Foreskin keratinocyte (primary cell): ENCODE measurements at places on chromosomes 6 and 20. TPM values are rescaled to one million over a fixed set of nuclear protein-coding genes. Genes with fewer than 3 reads are reported as not detected.

ERVFRD-1 gene
- not detected in 2 replicates for total RNA-seq

TRIM10 gene
- total RNA-seq = not detected in 2 replicates

HTR1B gene
- total RNA-seq = 1.4 and 1.6 TPM in 2 replicates

EDN3 gene
- total RNA-seq = not detected in 2 replicates

DUSP15 gene
- total RNA-seq = not detected in 2 replicates

NNAT gene
- 0.54 and 0.88 TPM in 2 replicates for total RNA-seq

PNLDC1 gene
- total RNA-seq = 0.07 and 0.75 TPM in 2 replicates

TSBP1 gene
- not detected in 2 replicates for total RNA-seq

CD93 gene
- total RNA-seq = not detected in 2 replicates

C6orf132 gene
- total RNA-seq = 21.3 and 22.1 TPM in 2 replicates

SOX12 gene
- total RNA-seq = 4.7 and 5.1 TPM in 2 replicates

CSTF1 gene
- total RNA-seq = 39.8 and 40.2 TPM in 2 replicates

MRS2 gene
- total RNA-seq = 22.7 and 30.3 TPM in 2 replicates

XKR7 gene
- not detected in 2 replicates for total RNA-seq

- no peak for DNase-seq
These were observed 11.8 kb downstream of the COL9A3 start for GRCh38 chr20:62828511-62829230.

GRCh38 chr6:38432479-38432878 lies 207.2 kb downstream of the BTBD9 start:
- DNase-seq = peak; percentile 33

DNA sequence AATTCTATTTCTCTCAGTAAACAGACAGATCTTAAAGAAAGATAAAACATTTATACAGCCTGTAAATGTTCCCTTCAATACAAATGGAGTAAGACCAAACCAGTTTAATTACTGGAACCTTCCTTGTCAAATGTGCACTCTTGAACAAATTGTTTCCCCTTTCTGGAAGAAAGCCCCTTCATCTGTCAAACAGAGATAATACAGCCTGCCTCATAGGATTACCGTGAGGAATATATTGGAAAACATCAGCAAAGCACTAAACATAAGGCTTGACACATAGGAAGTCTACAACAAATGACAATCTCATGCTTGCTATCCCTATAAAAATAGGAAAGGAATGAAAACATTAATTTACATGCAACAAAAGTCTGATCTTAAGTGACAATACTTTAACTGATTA lies 173.8 kb downstream of the PTPRK start:
- DNase-seq = no peak

GRCh38 chr20:62819494-62820174 lies 2.8 kb downstream of the COL9A3 start:
- DNase-seq = no peak

- DNase-seq = no peak
These were observed 12.4 kb upstream of the MYLK2 start for GRCh38 chr20:31806564-31807355.

GRCh38 chr20:61954276-61955021 lies 111.2 kb downstream of the TAF4 start:
- no peak for DNase-seq

DNA sequence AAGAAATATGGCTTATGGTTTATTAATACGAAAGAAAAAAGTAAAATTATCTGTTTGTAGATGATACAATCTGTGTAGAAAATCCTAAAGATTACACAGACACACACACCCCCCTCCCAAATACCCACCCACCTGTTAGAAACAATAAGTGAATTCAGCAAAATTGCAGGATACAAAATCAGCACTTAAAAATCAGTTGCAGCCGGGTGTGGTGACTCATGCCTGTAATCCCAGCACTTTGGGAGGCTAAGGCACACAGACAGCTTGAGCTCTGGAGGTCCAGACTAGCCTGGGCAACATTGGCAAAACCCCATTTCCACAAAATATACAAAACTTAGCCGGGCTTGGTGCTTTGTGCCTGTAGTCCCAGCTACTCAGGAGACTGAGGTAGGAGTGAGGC lies 42.3 kb downstream of the NINL start:
- peak; percentile 30 for DNase-seq

DNA sequence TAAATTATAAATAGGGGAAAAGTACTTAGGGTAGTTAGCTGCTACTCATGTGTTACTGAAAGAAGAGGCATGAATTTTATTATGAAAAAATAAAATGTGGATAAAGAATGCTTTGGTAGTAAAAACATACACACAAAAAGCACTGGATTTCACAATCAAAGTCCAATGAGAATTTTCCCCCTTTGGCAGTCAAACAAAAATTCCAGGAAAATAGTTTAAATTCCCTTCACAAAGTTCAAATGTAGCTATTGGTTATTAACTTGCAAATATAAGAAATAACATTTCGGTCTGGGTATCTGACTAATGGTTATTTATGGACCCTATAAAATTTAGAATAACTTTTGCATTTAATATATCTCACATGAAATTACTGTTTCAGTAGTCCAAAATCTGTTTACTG lies 210.4 kb downstream of the FOXC1 start:
- no peak for DNase-seq

DNA sequence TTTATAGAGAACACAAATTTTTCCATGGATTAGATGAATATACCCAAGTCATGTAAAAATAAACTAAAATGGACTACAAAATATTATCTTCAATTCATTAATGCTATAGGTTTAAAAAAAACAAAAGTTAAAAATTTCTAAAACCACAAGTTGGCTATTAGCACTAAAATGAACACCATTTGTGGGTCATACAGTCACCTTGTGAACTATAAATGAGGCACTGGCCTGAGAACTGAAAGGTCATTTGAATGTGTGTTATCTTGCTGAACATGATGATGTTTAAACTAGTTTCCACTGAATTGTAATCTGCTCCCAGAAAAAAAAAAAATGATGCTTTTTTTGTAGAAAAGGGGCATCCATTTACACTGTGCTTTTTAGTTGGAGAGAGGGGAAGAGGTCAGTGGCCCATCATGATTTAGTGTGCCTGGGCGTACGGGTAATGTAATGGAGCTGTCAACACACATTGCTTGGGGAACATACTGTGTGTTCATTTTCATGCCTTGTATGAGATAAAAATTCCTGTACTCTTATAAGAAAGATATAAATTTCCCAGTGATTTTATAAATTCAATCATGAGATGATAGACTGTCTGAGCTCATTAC lies 96.6 kb upstream of the FKBP1C start:
- no peak for DNase-seq

DNA sequence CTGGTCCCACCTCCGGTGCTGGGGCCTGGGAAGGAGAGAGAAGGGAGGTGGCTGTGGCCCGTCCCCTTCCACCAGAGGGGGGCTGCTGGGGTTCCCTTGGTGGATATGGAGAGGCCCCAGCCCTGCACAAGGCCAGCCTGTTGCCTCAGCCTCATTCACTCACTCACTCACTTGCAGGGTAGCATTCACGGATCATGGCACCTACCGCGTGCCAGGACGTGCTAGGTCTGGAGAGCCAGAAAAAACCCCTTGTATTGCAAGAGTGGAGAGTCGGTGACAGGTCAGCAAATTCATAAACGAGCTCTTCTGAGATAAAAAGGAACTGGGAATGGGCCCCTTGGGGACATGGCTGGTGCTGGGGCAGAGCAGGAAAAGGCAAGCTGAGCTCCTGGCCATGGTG lies 6.4 kb upstream of the ZBTB46 start:
- DNase-seq = no peak

- DNase-seq = peak; percentile 90
These were observed 49.9 kb upstream of the BMP5 start for GRCh38 chr6:55925292-55925691.

DNA sequence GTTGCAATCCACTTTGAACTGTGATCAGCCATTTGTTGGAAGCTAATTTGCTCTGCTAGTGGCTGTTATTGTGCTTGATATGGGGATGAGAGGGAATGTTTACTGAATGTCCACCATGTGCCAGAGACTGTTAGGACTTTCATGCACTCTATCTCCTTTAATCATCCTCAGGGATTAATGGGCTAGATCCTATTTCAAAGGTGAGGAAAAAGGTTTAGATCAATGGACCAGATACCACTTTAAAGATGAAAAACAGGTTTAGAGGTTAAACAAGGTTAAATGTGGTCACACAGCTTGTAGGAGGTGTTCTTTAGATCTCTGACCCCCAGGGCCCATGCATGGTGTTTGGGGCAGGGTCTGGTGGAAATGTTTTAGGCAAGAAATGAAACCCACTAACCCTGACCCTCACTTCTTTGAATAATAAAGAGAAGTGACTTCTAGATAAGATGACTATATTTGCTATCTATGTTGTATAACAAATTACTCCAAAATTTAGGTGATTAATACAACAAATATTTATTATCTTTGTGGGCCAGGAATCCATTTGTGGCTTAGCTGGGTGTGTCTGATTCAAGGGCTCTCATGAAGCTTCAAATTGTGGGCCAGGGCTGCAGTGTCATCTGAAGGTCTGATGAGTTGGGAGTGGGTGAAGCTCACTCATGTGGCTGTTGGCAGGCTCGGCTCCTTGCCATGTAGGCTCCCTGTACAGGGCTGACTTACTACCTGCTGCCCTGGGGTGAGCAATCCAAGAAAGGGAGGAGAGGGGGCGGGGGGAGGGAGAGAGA lies 127.8 kb upstream of the FOXA2 start:
- peak; percentile 41 for DNase-seq

- DNase-seq = peak; percentile 68
These were observed 999 bp upstream of the EHMT2 start for GRCh38 chr6:31898383-31899011.

DNA sequence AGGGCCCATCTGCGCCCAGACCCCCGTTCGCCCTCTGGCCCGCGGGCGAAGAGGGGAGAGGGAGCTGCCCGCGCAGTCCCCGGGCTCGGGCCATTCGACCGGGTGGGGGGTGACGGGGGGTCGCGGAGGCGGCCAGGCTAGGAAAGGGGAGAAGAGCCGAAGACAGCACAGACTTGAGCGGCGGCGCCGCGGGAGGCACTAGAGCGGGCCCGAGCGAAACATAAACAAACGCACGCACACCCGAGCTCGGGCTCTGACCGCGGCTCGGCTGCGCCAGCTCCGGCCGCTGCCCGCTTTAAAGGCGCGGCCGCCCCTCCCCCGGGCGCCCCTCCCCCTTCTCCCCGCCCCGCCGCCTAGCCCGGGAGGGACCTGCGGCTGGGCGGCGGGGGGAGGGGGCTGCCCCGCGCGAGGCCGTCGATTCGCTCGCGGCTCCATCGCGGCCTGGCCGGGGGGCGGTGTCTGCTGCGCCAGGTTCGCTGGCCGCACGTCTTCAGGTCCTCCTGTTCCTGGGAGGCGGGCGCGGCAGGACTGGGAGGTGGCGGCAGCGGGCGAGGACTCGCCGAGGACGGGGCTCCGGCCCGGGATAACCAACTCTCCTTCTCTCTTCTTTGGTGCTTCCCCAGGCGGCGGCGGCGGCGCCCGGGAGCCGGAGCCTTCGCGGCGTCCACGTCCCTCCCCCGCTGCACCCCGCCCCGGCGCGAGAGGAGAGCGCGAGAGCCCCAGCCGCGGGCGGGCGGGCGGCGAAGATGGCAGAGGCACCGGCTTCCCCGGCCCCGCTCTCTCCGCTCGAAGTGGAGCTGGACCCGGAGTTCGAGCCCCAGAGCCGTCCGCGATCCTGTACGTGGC lies at the start of gene FOXO3:
Gene FOXO3 (plus strand): TSS at position 455 of the 846 bp plus-strand sequence. CDS start 292 bp downstream, at position 747.
- no peak for DNase-seq

DNA sequence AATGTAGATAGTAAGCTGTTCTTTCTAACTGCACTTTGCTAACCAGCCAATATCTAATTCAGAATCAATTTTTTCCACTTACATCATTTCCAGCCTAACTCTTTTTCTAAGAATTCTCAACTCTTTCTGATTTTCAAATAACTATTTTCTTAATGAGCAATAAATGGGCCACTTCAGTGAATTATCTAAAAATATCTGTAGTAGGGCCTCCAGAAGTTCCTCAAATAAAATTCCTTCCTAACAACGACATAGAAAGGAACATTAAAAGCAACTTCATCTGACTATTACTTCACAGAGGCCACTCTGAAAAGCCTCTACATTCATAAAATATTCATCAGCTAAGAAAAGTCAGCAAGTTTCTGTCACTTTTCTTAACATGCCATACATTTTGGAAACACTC lies 4.8 kb downstream of the COL12A1 start:
- DNase-seq = no peak

DNA sequence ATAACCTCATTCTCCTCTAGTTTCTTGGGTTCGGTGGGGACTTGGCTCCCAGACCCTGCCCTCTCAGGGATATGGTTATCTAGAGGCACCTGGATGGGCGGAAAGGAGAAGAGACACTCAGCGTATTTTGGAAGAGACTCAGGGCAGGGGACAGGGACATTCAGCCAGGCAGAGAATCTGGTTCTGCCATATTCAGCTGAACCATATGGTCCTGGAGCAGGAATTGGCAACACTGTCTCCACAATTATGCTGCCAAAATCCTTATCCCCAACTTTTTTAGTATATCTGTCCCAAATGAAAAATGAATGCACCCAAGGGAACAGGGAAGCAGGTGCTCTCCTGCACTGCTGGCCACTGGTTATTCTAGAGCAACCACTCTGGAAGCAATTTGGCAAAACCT lies 17.7 kb downstream of the SDC4 start:
- no peak for DNase-seq

- no peak for DNase-seq
These were observed 40.5 kb upstream of the MPC1 start for GRCh38 chr6:166423051-166423745.

DNA sequence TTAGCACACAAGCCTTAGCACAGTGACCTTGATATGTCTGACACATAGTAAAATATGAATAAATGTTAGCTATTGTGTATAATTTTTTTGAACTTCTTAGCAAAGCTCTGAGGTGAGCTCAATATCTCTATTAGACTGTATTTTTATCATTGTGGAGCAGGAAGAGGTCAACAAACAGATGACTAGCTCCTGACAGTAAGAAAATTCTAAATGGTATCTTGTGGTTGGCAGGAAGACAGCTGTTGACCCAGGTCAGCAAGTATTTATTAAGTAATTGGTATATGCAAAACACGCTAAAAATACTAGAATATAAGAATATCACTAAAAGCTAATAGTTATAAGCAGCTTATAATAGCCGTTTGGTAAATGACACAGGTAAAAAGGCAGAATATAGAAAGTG lies 77.5 kb upstream of the MARCKS start:
- DNase-seq = no peak

- DNase-seq = peak; percentile 68
These were observed 428.2 kb downstream of the BMP2 start for GRCh38 chr20:7195704-7196103.

DNA sequence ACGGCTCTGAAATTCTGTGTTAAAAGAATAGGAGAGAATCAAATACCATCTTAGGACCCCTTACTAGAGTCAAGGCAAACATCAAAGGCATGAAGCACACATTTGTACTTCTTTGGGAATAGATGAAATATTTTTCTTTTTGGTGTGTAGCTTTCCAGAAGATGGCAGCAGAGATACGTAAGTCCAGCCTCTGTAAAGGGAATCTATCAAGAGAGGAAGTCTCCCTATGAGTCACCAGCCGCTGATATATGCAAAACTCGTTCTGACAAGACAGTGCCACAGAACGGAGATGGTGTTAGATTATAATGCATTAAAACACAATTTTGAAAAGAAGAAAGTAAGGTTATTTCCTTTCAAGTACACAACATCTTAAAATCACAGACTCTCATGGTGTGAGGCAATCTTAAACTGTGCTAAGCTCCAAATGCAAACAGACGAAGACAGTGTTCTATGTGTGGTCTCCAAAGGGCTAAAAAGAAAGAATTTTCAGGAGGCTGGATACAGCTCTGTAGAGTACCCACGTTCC lies 120.0 kb upstream of the AGPAT4 start:
- peak; percentile 83 for DNase-seq
